Non-pigmented ciliary epithelial cell (primary cell): ENCODE measurements at places on chromosomes 16 and 17.

DNA sequence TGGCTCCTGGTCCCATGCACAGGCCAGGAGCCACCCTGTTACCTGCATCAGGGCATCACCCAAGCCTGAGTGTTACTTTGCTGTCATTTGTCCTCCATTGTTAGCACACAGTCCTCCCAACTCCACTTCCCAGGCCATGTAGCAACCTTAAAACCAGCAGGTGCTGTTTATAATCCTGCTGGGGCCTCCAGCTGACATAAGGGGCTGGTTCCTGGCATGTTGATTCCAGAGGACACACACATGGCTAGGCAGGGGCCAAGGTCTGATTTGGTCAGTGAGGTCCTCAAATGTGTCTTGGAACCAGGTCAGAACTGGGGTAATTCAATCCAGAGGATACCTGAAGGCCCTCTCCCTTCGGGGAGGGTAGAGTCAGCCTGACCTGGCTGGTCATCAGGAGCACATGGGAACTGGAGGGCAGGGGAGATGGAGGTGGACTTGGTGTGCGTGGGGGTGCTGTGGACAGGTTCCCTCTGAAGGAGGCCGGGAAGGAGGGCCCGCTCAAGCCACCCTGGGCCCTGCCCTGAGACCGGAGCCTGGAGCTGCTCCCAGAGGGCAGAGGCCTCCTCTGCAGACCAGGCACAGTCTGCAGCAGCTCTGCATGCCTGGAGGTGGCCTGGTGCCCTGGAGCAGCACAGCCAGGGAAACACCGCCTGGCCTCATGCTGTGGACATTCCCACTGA, 6.6 kb downstream of the ADORA2B start:
- no peak for DNase-seq

- no peak for DNase-seq
Observed at GRCh38 chr17:75806822-75807500, 22.4 kb downstream of the UNK start.

- no peak for DNase-seq
Observed at GRCh38 chr16:61045931-61046330, 990.3 kb downstream of the CDH8 start.

- no peak for DNase-seq
Observed at GRCh38 chr17:73899839-73900238, 255.6 kb upstream of the SDK2 start.

DNA sequence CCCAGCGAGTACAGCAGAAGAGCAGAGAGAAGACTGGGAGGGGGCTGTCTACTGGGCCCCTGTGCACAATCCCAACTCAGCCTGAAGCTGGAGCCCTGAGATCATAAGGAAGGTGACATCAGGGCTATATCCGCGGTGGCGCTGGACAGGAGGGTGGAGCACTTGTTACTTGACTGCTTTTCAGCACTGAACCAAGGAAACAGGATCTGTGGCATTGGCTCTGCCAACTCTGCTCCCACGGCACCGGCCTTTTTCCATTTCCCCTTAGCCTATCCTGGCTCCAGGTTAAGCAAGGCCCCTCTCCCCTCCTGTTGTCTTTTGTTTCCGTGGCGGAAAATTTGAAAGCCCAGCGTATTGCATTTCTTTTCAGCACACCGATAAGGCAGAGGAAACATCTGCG, 125.0 kb upstream of the IRX3 start:
- DNase-seq, result no peak

DNA sequence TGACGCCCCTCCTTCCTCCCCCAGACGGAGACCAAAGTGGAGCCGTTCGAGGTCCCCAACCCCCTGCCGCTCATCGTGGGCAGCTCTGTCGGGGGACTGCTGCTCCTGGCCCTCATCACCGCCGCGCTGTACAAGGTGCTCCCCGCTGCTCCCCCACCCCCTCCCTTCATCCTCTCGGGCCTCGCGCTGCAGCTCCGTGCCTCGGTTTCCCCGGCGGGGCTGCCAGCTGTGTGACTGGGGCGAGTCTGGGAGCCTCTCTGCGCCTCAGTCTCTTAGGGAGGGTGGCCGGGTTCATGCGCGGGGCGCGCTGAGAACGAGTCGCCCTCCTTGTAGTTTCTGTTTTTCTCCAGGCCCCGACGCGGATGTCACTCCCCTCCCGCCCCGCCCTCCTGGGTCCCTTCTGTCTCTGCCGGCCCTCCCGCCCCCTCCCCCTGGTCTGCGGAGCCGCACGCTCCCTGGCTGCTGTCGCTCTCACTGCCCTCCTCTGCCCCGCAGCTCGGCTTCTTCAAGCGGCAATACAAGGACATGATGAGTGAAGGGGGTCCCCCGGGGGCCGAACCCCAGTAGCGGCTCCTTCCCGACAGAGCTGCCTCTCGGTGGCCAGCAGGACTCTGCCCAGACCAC, 23.7 kb upstream of the ITGAX start:
- DNase-seq, result no peak

GRCh38 chr16:84334482-84334881, 33.9 kb upstream of the ATP2C2 start:
- no peak for DNase-seq

DNA sequence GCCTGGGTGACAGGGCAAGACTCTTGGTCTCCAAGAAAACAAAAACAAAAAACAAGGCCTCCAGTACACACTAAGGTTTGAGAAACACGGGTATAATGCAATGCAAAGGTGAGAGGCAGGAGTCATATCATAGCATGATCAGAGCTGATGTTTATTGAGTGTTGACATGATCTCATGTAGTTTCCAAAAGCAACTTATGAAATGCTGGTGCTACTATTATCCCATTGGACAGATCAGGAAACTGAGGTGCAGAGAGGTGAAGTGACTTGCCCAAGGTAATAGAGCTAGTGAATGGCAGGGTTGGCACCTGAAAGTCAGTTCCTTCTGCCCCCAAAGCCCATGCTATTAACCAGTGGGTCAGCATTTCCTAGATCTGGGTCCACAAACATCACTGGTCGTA, 3.1 kb upstream of the NPIPB7 start:
- no peak for DNase-seq

- no peak for DNase-seq
Observed at GRCh38 chr16:27723711-27724481, 174.0 kb downstream of the KATNIP start.

GRCh38 chr16:57892447-57893096, 78.4 kb downstream of the CNGB1 start:
- no peak for DNase-seq

DNA sequence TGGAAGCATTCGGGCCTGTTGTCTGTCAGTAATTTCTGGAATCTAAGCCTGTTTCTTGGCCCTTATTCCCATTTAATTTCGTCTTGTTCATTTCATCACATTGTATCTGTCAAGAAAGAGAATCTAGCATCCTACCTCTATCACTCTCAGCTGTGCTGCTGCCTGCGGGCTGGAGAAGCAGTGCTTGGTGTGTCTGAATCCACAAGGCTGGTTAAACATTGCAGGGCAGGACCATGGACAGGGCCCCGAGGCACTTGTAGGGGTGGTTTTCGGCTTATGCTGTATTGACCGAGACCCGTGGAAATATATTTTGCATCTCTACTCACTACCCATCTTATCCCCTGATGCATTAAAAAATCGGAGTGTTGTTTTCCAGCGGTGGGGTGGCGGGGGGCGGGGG, 3.1 kb downstream of the RAB11FIP4 start:
- peak; percentile 19 for DNase-seq

GRCh38 chr17:77190576-77190975, 49.8 kb downstream of the SEC14L1 start:
- no peak for DNase-seq

DNA sequence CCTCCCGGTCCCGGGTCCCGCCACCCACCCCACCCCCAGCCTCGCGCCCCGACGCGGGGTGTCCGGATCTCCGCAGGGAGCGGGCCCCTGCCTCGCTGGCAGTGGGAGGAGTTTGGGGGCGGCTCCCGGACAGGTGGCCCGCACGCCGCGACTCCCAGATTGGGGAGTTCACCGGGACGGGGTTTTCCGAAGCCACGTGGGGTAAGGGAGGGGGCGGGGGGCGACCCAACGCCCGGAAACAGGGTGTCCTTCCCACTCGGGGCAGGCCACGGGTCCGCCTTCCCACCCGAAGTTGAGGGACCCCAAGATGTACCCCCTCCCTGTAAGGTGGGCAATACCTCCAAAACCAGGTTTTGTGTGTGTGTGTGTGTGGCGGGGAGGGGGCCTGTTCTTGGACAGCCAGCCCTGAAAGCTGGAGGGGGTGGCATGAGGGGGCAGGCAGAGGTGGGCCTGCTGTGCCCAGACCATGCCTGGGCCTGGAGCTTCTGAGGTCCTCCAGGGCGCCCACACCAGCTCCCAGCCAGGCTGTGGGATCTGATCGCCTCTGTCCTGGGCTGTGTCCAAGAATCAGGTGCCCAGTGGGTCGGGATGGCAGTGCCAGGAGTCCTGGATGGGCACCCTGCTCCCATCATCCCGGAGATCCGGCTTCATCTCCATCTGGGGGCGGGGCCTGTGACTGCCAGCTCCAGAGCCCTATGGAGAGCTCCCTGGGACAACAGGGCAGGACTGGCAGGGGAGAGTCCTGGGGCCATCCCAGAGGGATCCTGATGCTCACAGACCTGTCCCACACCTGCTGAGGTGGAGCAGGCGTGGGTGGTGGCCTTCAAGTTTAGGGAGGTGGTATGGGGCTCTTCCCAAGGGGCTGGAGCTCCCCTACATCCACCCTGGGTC, 767 bp downstream of the SYNGR2 start:
- no peak for DNase-seq

GRCh38 chr16:81279392-81279791, 35.4 kb upstream of the GAN start:
- peak; percentile 34 for DNase-seq

DNA sequence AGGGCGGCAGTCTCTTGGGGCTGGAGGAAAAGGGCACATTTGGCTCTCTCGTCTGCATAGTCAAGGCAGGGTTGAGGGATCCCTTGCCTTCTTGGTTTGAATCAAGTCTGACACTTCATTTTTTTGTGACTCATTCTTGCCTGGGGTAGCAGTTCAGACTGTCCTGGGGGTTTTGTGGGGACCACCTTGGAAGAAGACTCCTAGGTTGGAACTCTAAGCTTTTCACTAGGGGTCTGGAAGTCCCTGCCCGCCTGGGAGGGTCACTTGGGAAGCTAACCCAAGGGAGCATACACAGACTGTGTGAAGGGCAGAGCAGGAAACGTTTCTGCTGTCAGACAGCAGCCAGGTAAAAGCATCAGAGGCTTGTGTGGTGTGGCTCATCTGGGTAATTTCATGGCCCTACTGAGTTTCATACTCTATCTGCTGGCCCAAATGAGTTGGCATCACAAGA, 11.3 kb downstream of the YPEL2 start:
- no peak for DNase-seq

- no peak for DNase-seq
Observed at GRCh38 chr16:610513-611381, 20.0 kb upstream of the WFIKKN1 start.

GRCh38 chr17:46774108-46774737, 44.3 kb downstream of the WNT3 start:
- DNase-seq, result no peak

GRCh38 chr17:19461681-19462080, 50.6 kb downstream of the RNF112 start:
- no peak for DNase-seq

- DNase-seq, result no peak
Observed at GRCh38 chr16:14063618-14064581, 7.2 kb upstream of the MRTFB start.

DNA sequence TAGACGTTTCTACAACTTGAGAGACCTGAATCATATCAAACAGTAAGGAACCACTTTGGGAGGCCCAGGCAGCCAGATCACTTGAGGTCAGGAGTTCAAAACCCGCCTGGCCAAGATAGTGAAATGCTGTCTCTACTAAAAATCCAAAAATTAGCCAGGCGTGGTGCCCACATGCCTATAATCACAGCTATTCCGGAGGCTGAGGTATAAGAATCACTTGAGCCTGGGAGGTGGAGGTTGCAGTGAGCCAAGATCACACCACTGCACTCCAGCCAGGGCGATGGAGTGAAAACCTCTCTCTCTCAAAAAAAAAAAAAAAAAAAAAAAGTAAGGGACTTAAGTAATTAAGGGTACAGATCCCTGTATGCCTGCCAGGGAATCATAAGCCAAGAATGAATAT, 103.4 kb upstream of the NUDT7 start:
- DNase-seq, result no peak

- DNase-seq, result no peak
Observed at GRCh38 chr17:30547778-30548573, 70.8 kb downstream of the GOSR1 start.

- DNase-seq, result no peak
Observed at GRCh38 chr16:3821184-3821583, 59.3 kb downstream of the CREBBP start.

- DNase-seq, result no peak
Observed at GRCh38 chr17:4598776-4599504, 14.6 kb downstream of the SMTNL2 start.

- no peak for DNase-seq
Observed at GRCh38 chr16:48182979-48183537, 27.3 kb upstream of the ABCC12 start.

GRCh38 chr17:81121841-81122733, 43.2 kb upstream of the PVALEF start:
- DNase-seq, result no peak

DNA sequence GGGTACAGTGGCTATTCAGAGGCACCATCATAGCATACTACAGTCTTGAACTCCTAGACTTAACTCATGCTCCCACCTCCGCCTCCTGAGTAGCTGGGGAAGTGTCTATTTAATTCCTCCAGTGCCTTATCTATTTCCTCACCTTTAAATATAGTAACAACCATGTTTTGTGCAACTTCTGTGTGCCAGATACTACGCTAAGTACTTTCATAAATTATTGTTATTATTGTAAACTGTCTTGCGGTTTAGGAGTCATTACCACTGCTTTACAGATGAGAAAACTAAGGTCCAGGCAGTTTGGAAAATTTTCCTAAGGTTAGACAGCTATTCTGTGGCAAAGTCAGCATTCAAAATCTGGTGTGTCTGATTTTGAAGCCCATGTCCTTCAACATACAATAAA, 359.1 kb upstream of the XYLT1 start:
- no peak for DNase-seq

DNA sequence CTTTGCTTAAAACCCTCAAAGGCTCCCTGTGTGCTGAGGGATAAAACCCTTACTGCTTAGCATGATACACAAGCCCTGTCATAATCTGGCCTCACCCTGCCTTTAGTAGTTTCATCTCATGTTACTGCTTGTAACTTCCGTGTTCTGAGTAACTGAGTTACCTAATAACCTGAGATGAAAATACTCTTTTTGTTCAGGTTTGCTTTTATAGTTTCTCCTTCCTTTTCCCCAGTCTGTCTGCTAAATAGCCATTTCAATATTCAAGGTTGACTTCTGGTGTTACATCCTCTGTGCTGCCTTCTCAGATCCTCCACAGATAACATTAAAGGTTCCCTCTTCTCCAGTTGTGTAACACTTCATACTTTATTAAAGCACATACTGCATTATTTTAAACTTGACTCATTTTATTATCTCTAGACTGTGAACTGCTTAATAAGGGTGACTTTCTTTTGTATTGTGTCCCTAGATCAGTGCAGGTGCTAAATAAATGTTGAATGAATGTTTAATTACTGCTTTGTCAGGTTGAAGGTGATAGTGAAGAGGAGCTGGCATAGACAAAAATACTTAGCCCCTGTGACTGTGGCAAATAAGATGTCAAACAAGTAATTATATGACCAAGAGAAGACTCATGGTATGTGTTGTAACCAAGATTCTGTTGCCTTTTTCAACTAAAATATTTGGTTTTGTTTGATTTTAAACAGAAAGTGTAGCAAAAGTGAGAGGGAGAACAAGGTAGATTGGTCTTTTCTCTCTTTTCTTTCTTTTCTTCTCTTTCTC, 47.8 kb downstream of the NFAT5 start:
- DNase-seq, result no peak
